RPMI8226 (cell line): ENCODE measurements at places on chromosomes 4 and X.

- no peak for DNase-seq
Observed at GRCh38 chr4:75087865-75088264, 154.9 kb downstream of the PARM1 start.

DNA sequence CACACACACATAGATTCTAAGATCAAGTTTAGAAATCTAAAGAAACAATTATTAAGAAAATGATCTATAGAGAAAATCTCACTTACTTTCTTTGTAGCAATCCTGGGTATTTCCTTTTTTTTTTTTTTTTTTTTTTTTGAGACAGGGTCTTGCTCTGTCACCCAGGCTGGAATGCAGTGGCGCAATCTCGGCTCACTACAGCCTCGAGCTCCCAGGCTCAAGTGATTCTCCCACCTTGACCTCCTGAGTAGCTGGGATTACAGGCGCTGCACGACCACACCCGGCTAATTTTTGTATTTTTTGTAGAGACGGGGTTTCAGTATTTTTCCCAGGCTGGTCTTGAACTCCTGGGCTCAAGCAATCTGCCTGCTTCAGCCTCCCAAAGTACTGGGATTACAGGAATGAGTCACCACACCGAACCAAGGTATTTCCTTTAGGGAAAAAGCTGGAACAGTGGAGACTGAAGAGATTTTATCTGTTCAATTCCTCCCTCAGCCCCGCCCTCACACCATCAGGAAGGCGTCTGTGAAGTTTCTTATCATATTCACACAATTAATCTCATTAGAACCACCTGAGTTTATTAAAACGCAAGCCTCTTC is at the start of gene TRIML2:
Gene TRIML2 (minus strand): TSS at position 447 of the 599 bp plus-strand sequence. CDS start 4,235 bp downstream, outside the sequence.
- DNase-seq: no peak

- DNase-seq: no peak
Observed at GRCh38 chr4:48307528-48307927, 33.8 kb upstream of the SLAIN2 start.

DNA sequence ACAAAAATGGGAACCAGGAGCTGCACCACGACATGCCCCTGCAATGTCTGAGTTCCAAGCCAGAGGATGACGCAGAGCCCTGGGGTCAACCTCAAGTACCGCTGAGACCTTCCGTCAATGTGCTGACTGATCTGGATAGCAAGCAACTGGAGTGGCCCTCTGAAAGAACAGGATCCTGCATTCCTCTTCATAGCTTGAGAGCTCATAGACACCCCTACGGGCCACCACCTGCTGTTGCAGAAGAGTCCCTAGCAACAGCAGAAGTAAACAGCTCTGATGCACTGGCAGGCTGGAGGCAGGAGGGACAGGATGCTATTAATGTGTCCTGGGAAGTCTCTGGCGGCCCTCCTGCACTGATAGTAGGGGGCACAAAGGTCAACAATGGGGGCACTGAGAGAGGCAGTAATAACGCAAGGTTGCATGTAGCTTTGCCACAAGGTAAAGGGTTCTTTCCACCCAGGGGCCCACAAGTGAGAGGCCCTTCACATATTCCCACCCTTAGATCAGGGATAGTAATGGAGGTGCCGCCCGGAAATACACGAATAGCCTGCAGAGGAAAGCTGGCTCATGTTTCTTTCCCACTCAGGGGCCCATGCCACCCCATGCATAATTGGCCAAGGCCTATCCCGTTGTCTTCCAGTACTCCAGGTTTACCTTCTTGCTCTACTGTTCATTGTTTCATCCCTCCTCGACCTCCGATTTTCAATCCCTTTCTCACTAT is 1.3 kb downstream of the PRR32 start:
- no peak for DNase-seq

GRCh38 chr4:6021831-6022606 is 3.8 kb upstream of the C4orf50 start:
- DNase-seq: peak; percentile 59

DNA sequence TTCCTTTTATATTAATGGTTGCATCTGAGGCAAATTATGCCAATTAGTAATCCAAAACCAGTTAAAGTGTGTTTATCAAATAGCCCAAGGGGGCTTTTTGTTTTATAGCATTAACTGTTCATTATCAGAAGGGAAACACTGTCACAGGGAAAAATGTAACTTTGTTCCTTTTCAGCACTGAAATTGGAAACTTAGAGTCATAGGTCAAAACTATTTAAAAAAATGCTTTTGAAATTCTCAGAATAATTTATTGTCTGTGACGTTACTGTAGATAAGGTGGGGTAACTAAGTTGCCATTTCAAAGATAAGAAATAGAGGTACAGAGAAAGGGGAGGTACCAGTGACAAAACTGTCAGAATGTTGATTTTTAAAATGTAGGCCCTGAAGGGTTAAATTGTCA is 129.3 kb downstream of the AKAP4 start:
- no peak for DNase-seq

DNA sequence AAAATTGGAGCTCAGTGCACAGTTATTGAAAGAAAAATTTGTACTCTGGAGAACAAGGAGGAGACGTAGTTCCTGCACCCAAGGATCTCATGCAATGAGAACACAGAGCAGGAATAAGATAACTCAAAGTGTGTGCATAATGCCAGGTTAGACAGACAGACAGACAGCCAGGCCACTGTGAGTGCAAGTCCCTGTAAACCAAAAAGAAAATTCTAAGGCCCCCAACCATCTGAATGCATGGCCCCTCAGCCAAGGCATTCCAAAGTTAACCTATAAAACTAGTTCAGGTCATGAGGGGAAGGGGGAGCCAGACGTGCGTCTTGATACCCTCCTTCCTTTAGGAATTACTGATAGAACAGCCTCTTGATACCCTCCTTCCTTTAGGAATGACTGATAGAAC is 94.5 kb upstream of the ENPP6 start:
- no peak for DNase-seq

DNA sequence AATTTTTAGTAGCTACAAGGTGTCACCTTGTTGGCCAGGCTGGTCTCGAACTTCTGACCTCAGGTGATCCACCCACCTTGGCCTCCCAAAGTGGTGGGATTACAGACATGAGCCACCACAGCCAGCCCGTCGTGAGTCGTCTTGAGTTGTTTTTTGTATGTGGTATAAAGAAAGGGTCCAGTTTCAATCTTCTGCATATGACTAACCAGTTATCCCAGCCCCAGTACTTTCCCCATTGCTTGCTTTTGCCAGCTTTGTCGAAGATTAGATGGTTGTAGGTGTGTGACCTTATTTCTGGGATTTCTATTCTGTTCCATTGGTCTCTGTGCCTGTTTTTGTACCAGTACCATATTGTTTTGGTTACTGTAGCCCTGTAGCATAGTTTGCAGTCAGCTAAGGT is 105.9 kb downstream of the OR13H1 start:
- DNase-seq: no peak

DNA sequence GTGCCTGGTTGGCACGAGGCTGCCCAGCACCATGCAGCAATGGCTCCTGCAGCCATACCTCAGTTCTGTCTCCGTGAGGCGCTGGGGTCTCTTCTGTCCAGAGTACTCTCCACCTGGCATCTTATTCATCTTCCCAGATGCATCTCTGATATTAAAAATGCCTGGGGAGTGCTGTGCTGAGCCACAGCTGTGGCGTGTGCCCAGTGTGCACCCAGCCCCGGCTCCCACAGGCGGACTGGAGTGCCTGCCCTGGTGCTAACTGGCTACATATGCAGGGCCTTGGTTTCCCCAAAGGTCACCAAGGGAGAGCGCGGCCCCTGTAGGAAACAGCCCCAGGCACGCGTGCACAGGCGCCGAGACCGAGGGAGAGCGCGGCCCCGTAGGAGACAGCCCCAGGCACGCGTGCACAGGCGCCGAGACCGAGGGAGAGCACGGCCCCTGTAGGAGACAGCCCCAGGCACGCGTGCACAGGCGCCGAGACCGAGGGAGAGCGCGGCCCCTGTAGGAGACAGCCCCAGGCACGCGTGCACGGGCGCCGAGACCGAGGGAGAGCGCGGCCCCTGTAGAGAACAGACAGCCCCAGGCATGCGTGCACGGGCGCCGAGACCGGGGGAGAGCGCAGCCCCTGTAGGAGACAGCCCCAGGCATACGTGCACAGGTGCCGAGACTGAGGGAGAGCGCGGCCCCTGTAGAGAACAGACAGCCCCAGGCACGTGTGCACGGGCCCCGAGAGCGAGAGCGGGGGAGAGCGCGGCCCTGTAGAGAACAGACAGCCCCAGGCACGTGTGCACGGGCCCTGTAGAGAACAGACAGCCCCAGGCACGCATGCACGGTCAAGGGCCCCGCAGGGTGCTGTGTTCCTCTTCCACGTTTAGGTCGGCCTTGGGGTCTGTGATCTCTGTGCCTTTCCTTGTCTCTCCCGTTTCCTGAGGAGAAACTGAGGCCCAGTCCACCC is 14.5 kb downstream of the TMEM175 start:
- no peak for DNase-seq

DNA sequence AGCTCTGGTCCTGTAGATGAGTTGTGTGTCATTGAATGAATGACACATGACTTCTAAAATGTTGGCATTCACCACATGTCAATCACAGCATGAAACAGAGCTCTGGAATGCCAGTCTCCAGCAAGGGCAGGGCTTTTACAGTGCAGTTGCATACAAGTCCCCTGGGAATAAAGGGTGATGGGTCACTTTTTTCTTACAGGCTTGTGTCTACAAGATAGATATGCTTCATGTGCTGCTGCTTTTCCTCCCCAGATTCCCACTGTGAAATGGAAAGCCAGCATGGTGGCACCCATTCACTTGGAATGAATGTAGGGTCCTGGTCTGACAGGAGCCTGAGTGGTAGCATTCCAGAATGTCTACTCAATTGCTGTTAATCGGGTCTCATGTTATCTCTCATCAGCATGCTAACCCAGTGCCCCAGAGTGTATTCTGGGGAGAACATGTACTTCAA is 159.1 kb upstream of the KIT start:
- no peak for DNase-seq

DNA sequence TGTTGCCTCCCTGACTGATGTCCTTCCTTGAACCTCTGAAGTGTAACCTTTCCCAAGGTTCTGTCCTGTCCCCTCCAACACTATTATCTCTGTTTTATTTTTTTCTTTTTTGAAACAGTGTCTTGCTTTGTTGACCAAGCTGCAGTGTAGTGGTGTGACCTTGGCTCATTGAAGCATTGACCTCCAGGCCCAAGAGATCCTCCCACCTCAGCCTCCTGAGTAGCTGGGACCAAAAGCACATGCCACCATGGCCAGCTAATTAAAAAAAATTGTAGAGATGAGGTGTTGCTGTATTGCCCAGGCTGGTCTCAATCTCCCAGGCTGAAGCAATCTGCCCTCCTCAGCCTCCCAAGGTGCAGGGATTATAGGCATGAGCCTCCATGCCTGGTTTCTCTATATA is 59.0 kb downstream of the EDA start:
- DNase-seq: no peak

GRCh38 chrX:119606280-119607017 is at the start of gene NKRF:
Gene NKRF (minus strand): TSS chrX:119606424.
- DNase-seq: peak; percentile 96

- DNase-seq: no peak
Observed at GRCh38 chrX:34483980-34484379, 173.1 kb downstream of the TMEM47 start.

DNA sequence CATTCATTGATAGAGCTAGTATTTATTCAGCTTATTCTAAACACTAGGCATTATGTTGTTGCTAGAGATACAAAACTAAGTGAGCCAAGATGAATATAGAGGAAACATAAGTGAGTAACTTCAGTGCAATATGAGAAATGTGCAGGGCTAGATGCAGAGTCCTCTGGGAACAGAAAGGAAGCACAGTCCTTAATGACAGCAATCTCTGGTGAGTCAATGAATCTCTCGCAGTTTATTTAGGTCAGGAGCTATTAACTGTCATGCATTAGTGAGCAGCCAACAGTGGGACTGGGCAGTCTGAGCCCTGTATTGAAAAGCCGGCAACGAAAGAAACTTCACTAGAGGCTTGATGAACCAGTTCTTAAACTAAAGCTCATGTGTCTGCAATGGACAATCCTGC is 598.1 kb upstream of the MAGEB2 start:
- no peak for DNase-seq

GRCh38 chr4:110075083-110075738 is 123.2 kb downstream of the ELOVL6 start:
- DNase-seq: no peak

DNA sequence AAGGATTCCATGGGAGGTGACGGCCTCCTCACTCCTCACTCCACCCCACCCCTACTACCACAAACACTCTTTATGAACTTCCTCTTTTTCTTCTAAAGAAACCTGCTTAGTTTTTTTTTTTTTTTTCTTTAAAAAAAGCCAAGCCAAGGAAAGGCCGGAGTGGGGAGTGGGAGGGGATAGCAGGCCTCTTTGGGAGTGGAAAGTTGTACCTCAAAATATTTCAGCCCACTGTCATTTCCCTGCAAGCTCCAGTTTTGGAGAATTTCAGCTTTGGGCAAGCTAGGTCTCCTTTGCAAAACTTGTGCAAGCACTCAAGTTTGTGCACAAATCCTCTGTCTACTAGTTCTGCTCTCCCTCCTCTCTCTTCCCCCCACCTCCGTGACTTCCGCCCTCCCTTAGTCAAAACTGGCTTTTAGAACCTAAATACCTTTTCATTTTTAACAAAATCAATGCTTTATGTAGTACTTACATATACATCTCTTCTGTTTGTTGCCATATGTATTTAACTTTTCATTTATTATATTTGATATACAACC is 512 bp upstream of the ANTXR2 start:
- DNase-seq: peak; percentile 62

DNA sequence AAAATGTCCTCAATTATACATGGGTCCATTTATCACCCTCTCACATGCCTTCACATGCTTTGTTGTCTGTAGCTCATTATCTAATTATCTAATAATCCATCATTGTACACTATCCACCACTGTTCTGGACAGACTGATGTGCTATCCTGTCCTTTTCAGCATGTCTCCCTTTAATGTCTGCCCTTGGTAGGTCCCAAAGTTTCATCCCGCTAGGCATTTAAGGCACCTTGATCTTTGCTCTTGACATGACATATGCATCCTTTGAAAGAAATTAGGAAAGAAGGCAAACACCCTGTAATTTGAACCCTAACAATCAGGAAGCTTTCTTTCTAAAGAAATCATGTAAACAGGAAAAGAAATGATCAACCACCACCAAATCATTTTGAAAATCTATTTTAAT is 5.7 kb downstream of the CHST7 start:
- DNase-seq: no peak

DNA sequence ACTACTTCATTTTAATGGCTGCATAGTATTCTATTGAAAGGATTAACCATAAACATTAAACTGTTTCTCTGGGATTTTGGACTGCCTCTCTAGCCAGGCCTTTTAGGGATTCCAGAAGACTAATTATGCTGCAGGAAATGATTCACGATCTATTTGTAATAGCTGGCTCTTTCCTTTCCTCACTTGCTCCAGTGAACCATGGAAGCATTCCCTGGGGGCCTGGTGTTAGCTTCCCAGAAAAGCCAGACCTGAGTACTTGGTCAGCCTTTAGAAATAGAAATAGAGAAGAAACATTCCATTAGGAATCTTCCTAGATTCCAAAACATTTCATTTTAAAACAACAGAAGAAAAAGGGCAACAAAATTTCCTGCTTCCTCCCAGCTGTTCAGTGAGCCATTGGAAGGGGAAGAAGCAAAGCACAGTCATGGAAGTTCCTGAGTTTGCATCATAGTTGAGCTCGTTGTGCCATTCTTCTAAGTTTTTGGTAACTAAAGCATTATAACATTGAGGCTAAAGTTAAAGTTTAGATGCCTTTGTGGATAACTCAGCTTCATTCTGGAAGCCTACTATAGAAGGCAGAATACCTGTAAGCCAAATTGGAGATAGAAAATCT is 83.5 kb downstream of the NPNT start:
- DNase-seq: no peak

GRCh38 chr4:10243856-10244255 is 127.3 kb upstream of the WDR1 start:
- DNase-seq: no peak
